CD8-positive, alpha-beta memory T cell (primary cell): ENCODE measurements at places on chromosomes 1 and 21.

DNA sequence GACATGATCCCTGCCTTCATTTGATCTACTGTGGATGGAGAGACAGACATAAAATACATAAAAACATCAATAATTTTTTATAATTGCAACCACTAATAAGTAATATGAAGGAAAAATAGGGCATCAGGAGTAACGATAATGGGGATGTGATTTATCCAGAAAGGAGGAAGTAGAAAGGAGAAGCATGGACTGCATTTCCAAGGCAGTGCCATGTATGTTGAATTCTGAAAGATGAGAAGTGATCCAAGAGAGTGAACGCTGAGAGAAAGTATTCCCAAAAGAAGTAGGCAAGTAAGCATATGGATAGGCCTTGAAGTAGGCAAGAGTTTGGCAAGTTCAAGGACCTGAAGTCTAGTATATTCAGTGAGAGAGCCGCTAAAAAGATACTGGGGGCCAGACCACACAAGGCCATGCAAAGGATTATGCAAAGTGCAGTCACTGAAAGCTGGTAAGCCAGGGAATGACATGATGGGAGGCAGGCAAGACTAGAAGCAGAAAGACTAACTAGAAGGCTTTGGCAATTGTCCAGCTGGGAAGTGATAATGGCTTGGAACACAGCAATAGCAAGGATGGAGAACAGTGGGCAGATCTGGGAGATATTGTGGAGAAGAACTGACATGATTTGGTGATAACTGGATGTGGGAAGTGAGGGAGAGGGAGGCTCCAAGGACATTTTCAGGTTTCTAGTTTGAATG is 85.9 kb downstream of the TM2D1 start:
- DNase-seq: no peak
- H3K4me1 ChIP-seq: no peaks in the 10 kb centered on the region
- H3K4me3 ChIP-seq: no peak overlapping the region
- H3K27me3 ChIP-seq: no peaks in the 10 kb centered on the region

GRCh38 chr1:97824624-97825023 is 96.2 kb downstream of the DPYD start:
- H3K36me3 ChIP-seq: no peaks in the 10 kb centered on the region
- no peak overlapping the region for H3K4me3 ChIP-seq
- no peaks in the 10 kb centered on the region for H3K4me1 ChIP-seq
- H3K27me3 ChIP-seq: no peaks in the 10 kb centered on the region

DNA sequence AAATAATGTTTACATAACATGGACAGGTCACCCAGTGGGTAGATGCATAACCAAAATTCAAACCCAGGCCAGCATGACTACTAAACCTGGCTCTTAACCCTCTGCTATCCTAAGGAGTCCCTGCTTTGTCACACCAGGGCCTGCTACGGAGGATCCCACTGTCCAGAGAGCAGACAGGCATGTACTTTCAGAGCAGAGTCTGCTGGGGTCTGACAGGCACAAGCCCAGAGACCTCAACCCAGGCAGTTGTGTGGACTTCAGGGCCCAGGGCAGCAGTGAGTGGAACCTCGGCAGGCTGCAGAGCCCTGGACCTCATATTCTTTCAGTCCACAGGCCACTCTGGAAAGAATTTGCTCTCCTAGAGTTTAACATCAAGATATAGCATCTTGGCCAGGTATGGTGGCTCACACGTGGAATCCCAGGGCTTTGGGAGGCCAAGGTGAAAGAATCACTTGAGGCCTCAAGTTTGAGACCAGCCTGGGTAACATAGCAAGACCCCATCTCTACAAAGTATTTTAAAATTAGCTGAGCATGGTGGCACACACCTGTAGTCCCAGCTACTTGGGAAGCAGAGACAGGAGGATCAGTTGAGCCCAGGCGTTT is 16.1 kb upstream of the S100A7 start:
- H3K27ac ChIP-seq: no peak overlapping the region
- no peak overlapping the region for H3K4me3 ChIP-seq
- DNase-seq: no peak

- H3K27me3 ChIP-seq: no peaks in the 10 kb centered on the region
- no peaks in the 10 kb centered on the region for H3K36me3 ChIP-seq
- H3K27ac ChIP-seq: no peak overlapping the region
- H3K4me3 ChIP-seq: no peak overlapping the region
- peaks cover 6% of the 10 kb centered on the region for H3K4me1 ChIP-seq
Observed at GRCh38 chr1:2563205-2563604, 7.0 kb downstream of the TNFRSF14 start.
